ENCODE measurements at places on chromosomes 5 and 9.

DNA sequence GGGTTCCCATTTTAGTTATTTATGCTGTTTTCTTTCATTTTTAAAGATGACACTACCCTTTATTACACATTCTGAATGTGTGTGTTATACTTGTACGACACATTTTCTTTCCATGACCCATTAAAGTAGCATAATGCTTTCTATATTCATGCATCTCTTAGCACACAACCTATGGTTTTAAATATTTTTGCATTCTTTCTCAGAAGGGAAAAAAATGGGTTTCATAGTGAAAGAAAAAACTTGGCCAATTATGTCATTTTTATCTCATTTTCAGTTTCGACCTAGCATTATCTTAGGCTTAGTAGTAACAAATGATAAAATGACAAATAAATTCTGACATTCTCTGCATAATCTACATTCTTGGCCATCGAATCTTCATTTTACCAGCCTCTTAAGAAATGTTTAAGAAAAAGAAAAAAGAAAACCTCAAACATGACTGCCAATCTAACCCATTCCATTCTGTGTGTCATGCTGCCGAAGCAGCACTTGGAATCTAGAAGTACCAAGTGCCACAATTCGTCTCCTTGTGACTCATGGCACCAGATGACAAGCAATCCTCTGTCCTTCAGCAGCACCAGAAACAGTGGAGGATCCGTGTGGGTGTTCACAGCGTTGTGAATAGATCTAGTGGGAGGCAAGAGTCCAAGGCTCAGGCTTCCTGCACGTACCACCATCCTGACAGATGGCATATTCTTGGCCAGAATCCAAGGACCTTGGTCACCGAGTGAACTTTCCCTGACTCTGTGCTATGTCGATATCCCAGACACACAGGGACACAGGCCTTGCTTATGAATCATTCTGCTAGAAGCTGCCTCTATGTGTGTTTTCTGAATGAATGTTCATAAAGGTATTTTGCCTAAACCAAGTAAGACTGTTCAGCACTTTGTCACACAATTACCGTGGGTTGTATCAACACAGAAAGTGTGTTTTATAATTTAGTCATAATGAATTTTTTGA is 502.7 kb downstream of the NR2F1-AS1 start:
- no peak for DNase-seq

DNA sequence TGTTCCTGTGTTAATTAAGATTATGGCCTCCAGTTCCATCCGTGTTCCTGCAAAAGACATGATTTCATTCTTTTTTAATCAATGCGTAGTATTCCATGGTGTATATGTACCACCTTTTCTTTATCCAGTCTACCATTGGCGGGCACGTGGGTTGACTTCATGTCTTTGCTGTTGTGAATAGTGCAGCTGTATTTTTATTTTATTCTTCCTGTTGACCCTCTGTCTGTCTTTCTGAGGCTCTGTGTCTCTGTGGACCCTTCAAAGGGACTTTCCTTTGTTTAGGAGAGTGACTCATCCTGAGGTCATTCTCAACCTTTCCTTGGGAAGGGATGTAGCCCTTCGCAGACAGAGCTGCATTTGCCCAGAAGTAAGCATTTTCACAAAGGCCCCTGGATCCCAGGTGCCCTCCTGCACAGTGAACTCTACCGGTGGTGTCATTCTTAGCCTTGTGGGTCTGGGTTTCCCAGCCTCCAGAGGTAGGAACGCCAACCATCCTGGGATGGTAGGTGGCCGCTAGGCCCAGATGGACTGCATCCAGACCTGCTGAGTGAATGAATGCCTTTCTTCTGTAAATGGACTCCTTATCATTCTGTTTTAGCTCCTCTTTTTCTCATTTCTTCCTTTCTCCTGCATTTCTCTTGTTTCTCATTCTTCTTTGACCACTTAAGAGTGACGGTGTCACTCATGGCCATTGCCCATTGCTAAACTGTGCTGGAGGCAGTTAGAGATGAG is 22.4 kb downstream of the TRIO start:
- DNase-seq: no peak

GRCh38 chr5:137751869-137752491 is 2.2 kb downstream of the HNRNPA0 start:
- no peak for DNase-seq

- no peak for DNase-seq
These were observed 159.5 kb downstream of the GNA14 start for GRCh38 chr9:77488439-77489126.

DNA sequence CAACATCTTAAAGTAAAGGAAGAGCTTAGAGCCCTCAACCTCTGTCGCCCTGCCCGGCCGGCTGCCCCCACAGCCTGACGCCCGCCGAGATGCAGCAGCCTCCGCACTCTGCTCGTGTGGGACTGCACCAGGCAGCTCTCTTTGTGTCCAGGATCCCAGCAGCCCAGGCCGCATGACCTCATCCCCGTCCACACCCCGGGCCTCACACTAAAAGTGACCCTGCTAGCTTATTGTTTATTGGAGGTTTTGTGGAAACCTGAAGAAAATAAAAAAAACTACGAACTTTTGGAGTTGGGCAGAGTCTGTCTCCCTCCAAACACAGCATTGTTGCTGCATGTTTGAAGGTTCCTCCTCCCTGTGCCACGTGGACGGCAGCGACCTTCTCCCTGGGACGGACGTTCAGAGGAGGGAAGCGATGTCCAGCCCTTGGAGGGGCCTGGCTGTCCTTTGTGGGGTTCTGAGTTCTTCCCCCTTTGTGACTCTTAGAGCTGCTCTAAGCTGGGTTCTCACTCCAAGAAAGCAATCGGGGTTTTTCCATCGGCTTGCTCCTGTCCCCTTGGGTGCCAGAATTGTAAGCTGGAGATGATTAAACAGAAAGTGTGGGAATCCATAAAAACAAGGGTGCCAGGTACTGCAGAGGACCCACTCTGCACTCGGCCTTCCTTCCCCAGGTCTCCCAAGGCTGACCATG is 103.5 kb upstream of the COL5A1 start:
- no peak for DNase-seq

- no peak for DNase-seq
These were observed 5.1 kb downstream of the SLC25A48 start for GRCh38 chr5:135839566-135839965.

- no peak for DNase-seq
These were observed 3.3 kb downstream of the OTULINL start for GRCh38 chr5:14584848-14585247.

GRCh38 chr5:169527863-169528262 is 55.7 kb upstream of the SPDL1 start:
- no peak for DNase-seq
